ENCODE measurements at places on chromosomes 13 and 19.

- no peak for DNase-seq
Observed at GRCh38 chr13:81929988-81930387, 1589.1 kb upstream of the SPRY2 start.

- DNase-seq, result no peak
Observed at GRCh38 chr19:10653482-10653731, 739 bp upstream of the ILF3 start.

DNA sequence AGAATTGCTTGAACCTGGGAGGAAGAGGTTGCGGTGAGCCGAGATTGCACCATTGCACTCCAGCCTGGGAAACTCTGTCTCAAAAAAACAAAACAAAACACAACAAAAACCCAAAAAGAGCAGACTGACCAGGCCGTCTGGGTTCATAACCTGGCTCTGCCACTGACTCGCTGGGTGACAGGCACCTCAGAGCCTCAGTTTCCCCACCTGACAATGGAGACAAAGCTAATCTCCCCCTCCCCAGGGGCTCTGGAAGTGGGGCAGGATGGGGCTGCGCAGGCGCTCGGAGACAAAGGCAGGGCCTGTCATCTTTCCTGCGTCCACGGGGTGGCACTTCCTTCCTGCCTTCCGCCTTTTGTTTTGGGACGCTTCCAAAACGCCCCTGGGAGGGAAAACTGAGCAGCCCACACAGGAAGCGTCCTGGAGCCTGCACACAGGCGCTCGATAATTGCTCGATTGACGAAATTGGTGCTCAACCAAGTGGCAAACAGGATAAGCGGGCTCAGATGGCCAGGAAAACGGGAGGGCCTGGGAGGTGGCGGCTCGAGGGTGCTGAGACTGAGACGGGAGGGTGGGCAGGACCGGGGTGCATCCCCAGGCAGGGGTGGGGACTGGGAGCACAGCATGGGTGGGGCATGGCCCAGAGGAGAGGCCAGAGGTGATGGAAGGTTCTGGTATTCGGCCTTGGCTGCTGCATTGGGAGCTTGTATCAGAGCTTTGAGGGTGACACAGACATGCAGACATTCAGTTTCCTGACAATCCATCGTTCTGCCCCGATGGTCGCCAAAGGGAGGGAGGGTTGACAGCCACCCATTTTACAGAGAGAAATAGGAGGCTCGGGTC, 17.8 kb downstream of the SPC24 start:
- DNase-seq, result no peak

DNA sequence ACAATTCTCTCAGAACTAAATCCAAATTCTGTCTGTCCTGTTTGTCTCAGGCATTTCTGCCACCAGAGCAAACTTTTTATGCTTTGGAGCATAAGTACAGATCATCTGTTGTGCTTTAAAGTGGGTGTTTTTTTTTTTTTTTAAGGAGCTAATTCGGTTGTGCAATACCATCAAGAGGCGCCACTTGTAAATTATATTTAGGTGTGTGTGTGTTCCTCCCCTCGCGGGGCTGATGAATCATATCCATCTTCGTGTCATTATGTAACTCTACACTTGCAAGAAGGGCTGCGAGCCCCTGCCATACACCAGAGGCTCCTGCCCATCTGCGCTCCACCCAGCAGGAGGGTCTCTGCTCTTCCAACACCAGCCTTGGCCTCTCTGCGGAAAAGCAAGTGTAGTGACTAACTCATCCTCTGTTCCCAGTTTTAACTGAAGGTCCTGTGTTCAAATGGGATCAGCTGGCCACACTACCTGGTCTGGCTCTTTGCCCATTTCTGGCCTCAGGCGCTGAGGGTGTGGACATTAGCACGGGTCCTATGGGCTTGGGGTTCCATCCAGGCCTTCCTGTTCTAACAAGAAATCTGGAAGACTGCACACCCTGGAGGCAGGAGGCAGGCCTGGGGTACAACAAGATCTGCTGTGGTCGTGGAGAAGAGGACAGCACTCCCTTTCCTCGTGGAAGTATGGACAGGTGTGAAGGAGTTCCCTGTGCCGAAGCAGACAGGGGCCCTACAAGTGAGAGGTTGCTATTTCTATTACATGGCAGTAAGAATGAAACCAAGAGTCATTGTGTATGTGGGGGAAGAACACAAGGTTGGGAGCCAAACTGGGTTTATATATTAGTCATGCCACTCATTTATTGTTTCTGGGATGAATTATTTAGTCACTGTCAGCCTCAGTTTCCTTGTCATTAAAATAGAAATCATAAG, 96.1 kb upstream of the MBNL2 start:
- no peak for DNase-seq

DNA sequence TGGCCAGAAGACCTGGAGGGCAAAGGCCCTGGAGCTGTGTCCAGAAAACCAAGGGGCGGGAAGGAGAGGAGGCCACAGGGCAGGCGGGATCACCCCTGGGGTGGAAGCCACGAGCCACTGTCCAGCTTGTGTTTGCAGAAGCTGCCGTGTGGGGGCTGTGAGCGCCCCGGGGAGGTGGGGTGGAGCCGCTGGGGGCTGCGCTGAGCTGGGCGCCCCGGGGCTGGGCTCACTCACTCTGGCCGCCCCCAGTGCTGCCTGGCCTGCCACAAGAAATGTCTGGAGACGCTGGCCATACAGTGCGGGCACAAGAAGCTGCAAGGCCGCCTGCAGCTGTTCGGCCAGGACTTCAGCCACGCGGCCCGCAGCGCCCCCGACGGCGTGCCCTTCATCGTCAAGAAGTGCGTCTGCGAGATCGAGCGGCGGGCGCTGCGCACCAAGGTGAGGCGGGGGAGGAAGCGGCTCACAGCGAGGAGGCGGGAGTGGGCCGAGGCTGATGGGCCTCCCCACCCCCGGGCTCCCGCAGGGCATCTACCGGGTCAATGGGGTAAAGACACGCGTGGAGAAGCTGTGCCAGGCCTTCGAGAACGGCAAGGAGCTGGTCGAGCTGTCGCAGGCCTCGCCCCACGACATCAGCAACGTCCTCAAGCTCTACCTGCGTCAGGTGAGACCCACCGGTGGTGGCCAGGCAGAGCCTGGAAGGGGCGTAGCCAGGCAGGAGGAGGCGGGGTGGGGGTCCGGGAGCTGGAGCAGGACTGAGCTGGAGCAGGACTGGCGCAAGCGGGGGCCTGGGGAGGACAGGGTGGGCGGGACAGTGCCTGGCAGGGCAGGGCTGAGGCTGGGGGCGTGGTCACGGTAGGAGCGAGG, 13.6 kb downstream of the POLR2E start:
- DNase-seq, result no peak

DNA sequence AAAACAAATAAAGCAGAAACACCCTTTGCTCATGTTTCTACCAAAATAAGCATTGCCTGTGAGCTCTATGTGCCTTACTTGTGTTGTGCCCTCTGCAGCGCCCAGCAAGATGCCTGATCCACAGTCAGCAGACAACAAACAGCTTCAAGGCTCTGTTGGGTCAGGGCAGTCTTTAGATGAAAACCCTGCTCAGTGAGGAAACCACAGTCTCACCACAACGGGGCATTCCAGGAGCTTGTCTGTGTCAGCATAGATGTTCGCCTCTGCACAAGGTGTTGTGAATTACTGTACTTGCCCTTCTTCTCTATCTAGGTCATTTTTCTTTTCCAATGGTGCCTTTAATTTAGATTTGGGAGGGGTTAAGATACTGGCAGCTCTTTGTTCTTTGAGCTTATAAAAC, 251.9 kb downstream of the COL4A1 start:
- DNase-seq, result no peak

DNA sequence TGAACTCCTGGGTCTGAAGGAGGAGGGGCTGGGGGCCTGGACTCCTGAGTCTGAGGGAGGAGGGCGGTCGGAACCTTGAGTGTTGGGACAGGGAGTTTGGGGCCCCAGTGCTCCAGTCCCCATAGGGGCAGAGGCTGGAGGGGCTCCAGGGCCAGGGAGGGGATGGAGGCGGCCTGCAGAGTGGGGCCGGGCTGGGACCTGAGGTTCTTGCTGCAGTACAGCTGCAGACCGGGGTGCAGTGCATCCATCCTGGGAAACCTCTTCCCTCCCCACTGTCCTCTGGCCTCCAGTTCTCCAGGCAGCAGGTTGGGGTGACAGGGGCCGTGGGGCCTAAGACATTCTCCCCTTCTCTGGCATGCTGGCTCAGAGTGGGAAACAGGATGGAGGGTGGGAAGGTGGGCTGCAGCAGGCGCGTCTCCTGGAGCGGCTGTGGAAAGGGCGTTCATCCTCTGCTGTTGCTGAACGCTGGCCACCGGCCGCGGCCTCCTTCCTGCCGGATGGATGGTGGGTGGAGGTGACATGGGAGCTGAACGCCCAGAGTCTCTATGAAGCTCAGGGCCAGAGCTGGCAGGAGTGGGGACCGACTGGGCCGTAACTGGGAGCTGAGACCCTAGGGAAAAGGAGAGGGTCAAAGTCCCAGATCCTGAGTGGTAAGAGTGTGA, 1.6 kb downstream of the BRSK1 start:
- DNase-seq, result no peak

- DNase-seq, result no peak
Observed at GRCh38 chr13:77751513-77752456, 54.3 kb downstream of the SLAIN1 start.

DNA sequence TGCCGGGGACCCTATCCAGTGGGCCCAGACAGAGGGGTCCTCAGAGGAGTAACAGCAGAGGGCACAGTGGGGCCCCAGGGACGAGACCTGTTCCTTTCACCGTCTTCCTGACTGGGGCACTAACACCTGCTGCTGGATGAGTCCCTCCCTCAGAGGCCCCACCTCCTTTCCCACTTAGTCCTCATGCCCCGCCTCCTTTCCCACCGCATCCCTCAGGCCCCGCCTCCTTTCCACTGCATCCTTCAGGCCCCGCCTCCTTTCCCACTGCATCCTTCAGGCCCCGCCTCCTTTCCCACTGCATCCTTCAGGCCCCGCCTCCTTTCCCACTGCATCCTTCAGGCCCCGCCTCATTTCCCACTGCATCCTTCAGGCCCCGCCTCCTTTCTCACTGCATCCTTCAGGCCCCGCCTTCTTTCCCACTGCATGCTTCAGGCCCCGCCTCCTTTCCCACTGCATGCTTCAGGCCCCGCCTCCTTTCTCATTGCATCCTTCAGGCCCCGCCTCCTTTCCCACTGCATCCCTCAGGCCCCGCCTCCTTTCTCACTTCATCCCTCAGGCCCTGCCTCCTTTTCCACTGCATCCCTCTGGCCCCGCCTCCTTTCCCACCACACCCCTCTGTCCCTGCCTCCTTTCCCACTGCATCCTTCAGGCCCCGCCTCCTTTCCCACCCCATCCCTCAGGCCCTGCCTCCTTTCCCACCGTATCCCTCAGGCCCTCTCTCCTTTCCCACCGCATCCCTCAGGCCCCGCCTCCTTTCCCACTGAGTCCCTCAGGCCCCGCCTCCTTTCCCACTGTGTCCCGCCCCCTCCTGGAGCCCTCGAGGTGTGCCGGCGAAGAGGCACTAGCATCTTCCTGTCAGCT, 6.7 kb downstream of the SPPL2B start:
- no peak for DNase-seq

DNA sequence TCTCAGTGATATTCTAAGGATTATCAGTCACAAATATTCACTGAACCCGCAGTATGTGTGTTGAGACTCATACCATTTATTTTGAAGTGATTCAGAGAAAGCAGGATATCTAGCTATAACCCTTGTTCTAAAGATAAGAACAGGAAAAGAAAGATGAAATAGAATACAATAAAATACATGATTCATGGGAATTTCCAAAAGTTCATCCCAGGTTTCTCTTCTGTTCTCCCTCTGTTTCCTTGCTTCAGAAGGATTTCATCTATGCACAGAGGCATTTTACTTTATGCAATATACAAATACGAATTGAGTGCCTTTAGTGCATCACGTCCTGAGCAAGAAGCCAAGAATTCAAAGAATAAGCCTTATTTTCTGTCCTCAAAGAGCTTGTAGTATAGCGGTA, 274.4 kb upstream of the GPC6 start:
- no peak for DNase-seq

DNA sequence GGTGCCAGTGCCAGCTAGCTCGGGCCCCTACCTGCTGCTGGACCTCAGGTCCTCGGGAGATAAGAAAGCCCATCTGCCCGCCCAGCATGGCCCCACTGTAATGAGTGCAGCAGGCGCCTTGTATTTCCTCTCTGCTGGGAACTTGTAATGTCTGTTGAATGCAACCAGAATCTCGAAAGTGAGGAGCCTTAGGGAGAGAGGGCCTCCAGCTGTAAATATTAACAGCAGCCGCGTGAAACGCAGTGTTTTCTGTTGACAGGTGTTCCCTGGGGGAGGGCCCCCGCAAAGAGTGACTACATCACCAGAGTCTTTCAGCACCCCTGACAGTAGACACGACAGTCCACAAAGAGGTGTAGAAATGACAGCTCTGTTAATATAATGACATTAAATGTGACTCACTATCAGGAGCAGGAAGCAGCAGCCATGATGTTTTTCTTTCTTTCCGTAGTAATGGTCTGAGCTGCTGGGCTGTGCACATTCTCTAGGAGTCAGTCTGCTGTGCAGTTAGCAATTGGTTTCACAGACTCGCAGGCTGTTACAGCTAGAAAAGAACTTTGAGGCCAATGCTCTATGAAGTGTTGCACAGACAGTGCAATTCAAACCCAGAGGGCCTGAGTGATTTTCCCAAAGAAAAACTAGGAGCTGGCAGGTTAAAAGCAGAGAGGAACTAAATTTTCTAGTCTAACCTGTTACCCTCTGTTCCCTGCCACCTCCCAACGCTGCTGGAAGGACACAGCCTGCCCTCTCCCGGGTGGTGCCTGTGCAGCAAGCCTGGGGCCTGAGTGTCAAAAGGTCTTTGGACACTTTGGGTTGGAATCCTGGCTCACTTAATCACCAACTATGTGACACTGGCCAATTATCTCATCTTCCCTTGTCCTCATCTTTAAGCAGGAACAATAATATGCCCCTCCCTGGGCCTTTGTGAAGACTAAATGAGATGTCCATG, 58.6 kb upstream of the WASF3 start:
- no peak for DNase-seq

GRCh38 chr13:67772807-67773453, 542.8 kb upstream of the PCDH9 start:
- no peak for DNase-seq

DNA sequence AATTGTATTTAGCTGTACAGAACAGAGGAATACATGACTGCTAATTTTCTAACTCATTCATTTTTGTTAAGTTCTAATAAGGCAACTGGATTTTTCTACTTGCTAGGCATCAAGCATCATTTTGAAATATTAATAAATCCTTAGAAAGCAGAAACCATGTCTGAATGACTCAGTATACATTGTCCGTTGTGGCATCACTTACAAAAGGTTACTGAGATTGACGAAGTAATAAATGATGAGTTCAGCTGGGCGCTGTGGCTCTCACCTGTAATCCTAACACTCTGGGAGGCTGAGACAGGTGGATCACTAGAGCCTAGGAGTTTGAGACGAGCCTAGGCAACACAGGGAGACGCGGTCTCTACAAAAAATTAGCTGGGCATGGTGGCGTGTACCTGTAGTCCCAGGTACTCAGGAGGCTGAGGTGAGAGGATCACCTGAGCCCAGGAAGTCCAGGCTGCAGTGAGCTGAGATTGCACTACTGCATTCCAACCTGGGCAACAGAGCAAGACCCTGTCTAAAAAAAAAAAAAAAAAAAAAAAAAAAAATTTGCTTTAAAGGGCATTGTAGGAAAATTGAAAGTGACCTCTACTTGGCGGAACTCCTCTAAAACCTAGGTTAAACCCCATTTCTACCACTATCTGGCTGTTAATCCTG, 36.6 kb downstream of the LHFPL6 start:
- DNase-seq, result no peak
